Peyer's patch (tissue), 4 donors: ENCODE measurements at places on chromosomes 3 and 15.

GRCh38 chr15:94008104-94009074, 223.0 kb upstream of the MCTP2 start:
- no peak for DNase-seq

GRCh38 chr15:77053709-77054108, 17.2 kb downstream of the TSPAN3 start:
- DNase-seq, result no peak

- DNase-seq, result no peak
Observed at GRCh38 chr3:133945381-133946095, 49.9 kb upstream of the RAB6B start.

- no peak for DNase-seq
Observed at GRCh38 chr15:74252291-74252690, 16.2 kb downstream of the CCDC33 start.

DNA sequence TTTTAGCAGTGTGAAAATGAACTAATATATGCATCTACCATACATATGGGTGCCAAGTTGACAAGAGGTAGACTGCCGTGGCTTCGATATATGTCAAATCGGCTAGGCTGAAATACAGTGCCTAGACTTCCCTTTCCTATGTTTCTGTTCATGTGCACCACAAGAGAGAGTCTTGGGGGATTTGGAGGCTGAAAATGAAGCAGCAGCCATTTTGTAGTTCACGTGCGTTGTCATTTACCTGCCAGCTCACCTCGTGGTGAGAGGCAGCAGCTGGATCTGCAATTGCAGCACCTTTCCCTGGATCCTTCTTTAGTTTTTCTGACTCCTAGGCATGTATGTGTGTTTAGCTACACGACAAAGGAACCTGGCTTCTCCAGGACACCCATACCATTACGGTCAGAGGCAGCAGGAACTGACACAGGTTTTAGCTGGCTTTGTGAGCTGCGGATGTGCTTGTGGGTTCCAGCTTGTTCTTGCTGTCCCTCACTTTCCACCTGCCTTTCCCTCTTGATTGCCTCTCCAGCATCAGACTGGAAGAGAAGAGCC, 40.5 kb upstream of the SIAH2 start:
- no peak for DNase-seq

DNA sequence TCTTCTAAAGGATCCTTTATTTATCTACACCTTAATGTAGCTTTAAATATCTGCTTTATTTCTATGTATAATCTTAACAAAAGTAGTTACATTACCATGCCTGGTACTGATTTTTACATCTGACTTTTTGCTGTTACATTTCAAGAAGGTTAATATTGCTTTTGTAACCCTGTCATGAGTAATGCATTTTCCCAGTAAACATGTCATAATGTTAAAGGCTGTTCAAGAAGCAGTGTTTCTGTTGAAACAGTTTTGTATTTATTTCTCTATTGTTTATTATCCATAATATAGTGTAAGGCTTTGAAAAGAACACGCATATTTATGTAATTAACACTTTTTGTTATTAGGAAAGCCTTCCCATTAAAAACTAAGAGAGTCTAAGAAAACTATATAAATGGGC, 98.5 kb upstream of the SOX2 start:
- no peak for DNase-seq

- no peak for DNase-seq
Observed at GRCh38 chr3:143885780-143886427, 37.6 kb upstream of the SLC9A9 start.

- no peak for DNase-seq
Observed at GRCh38 chr15:61380270-61380669, 151.2 kb upstream of the RORA start.

DNA sequence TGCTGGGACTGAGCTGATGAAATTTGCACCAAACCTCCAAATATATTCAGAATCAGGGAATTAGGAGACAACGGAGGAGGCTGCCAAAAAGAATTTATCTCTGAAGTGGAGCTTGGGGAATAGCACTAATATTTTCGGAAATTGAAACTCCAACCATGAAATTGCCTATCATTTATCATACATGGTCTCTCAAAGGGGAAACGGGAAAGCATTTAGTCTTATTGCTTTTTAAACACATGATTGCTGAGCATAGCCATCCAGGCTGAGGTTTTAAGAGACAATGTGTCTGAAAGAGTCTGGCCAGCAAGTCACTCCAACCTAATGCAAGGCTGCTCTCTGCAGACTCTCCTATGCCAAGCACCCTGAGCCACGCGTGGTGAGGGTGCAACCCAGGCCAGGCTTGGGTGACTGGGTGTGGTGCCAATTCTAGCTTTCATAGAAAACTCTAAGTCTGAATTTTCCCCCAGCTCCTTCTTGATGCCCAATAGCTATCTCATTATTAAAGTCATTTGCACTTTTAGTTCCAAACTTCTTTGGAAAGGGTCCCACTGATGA, 200.2 kb downstream of the RPLP1 start:
- DNase-seq, result no peak

DNA sequence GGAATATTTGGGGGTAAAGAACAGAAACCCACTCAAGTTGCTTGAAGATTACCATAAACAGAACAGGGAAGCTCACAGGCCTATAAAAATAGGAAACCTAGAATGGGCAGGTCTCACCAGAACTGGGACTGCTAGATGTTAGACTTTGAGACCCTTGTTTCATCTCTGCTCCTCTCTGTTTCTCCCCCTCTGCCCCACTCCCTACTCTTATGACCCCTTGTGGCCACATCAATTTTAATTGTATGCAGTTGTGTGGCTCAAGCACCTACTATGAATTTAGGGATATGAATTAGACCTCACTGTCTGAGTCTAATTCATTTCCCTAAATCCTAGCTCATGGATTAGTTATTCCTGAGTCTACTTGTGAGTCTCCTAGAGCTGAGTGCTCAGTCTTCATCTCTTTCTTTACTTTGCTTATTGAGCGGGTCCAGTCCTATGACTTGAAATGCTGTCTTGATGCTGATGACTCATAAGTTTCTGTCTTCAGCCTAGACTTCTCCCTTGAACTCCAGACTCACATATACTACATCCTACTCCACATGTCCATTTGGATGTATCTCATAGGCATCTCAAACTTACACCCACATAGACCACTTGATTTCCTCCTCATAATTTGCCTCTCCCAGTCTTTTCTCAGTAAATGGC, 78.7 kb downstream of the ITPR1 start:
- DNase-seq, result no peak

DNA sequence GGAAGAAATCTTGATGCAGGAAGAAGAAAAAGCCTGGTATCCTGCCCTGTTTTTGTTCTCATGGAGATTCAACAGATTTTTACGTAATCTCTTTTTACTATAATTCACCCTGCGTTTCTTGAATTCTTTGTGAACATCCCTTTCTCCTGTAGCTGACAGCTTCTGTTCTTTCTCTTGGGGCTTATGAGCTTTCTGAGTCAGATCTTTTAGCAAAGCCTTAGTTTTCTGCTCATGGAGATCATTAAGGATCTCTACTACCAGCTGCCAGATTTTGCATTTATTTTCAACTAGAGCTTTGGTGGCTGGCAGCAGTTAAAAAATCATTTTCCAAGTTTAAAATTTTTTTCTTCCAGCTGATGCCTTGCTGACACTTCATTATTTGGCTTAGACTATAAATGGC, 51.6 kb downstream of the MOBP start:
- no peak for DNase-seq

GRCh38 chr3:13228584-13228983, 155.4 kb upstream of the IQSEC1 start:
- DNase-seq, result no peak

- DNase-seq, result no peak
Observed at GRCh38 chr3:39295184-39295775, 15.4 kb upstream of the CX3CR1 start.

DNA sequence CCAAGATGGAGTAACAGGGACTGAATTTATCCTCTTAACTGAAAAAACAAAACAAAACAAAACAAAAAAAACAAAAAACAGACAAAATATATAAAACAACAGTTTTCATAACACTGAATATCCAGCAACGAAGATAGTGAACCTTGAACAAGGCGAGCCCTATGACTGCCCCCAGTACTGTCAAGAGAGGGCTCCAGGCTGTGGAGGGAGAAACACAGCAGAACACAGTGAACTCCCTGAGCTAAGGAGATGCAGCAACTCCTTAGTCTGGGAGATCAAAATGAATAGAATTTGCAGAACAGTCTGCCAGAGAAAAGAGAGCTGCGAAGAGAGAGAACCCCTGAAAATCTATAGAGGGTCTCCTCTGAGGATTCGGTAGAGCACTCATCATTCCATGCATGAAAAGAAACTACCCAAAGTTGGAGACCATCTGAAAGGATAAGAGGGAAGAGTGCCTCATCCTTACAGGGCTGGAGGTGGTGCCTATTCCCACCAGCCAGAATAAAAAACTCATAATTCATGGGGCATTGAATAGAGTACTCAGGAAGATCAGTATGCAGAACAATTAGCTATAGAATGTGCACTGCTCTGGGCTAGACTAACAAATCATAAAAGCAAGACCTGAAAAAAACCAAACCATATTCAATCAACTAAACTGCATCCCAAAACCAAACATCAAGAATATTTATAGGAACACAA, 101.8 kb downstream of the FRMD4B start:
- no peak for DNase-seq

GRCh38 chr3:114506591-114507300, 212.9 kb downstream of the TIGIT start:
- DNase-seq, result no peak

- DNase-seq, result no peak
Observed at GRCh38 chr3:188529228-188529627, 375.3 kb downstream of the LPP start.

DNA sequence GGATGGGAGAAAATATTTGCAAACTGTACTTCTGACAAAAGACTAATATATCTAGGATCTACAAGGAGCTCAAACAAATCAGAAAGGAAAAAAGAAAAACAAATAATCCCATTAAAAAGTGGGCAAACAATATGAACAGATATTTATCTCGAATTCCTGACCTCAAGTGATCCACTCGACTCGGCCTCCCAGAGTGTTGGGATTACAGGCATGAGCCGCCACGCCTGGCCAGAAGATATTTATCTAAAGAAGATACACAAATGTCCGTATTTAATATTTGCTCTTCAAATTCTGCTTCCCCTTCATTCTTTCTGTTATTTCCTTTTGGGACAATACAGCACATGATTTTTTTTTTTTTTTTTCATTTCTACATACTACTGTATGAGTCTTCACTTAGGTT, 151.7 kb upstream of the GRM7 start:
- no peak for DNase-seq

DNA sequence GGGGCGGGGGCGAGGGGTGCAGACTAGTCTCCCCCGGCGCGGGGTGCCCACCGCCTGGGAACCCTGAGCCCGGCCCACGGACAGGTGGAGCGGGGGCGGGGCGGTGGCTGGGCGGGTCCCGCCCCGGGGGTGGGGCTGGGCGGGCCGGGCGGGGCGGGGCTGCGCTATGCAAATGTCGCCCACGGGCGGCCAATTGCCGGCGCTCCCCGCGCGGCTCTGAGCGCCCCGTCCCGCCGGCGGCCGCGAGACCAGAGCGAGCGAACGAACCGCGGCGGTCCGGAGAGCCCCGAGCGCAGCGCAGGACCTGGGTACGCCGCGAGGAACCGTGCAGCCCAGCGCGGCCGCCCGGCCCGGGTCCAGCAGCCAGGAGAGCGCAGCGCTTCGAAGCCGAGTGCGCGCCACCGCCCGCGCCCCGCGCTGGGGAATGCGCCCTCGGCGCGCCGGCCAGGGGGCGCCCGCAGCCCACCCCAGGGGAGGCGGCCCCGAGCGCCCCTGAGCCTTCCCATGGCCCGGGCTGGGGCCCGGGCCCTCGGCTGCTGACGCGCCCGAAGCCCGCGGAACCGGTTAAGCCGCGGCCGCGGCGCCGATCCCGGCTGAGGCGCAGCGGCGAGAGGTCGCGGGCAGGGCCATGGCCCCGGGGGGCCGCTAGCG, at the start of gene SEMA3F:
Gene SEMA3F, plus strand, starts transcription at position 485 of the 651 bp plus-strand sequence. CDS start 4,299 bp downstream, outside the sequence.
- DNase-seq, result peak; percentile 89

- peak; percentile 58 for DNase-seq
Observed at GRCh38 chr3:46383951-46384330, 13.2 kb downstream of the CCR5 start.

DNA sequence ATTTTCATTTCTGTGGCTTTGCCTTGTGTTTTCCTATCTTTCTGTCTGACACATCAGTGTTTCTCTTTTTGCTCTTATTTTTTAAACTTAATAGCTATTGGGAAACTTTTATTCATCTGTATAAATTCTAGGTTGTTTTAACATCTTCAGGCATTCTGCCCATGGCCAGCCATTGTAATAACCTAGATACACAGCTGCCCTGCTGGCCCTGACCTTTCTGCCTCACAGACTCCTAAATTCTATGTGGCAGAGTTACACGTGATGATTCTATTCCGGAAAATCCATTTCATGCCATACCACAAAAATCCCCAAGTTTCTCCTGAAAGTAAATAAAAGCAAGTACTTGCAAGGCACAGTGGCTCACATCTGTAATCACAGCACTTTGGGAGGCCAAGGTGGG, 150.1 kb downstream of the UACA start:
- no peak for DNase-seq

DNA sequence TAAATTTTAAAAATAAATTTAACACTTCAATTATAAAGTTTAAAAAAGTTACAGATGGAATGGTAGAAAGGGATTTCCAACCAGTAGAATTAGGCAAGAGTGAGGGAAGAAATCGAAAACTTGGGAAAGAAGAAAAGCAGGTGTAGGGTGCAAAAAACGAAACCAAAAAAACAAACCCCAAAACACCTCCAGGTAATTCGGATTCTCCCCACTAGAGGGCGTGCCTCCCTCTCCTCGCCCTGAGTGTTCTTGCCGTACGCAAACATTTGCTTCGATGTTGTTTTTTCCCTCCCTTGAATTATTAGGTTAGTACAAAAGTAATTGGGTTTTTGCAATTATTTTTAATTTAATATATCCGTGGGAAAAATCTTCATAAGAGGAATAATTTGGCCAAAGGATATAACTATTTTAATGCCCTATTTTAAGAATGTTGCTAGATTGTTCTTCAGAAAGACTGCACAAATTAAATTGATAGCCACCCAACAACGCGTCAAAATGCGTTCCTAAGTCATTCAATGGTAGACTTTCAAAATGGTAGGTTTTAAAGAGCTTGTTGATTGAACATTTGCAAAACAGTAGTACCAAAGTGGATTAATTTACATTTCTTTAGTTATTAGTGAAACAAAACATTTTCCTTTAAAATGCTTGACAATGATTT, 63.7 kb downstream of the SLC30A4 start:
- peak; percentile 81 for DNase-seq

- DNase-seq, result no peak
Observed at GRCh38 chr15:99449514-99449913, 116.3 kb upstream of the MEF2A start.

GRCh38 chr15:47788685-47789084, 71.4 kb downstream of the SEMA6D start:
- DNase-seq, result no peak

GRCh38 chr3:101027286-101027685, 34.1 kb upstream of the ABI3BP start:
- no peak for DNase-seq

DNA sequence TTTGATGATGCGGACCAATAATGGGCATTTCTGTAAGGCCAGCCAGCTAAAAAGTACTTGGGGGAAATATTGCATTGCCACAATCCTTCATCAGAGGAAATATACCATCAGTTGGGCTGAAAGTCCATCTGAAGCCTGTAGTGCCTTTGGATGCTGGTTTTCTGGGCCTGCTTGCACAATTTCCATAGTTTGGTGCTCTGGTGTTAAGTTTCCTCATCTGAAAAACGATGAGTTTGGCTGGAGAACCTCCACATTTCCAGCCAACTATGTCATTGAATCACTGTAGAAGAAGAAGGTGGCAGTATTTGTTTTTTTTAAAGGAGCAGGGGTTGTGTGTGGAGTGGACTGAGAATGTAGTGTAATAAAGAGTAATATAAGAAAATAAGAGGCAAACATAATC, 10.1 kb downstream of the CCNB2 start:
- no peak for DNase-seq
